ENCODE measurements at places on chromosomes 4 and X.

DNA sequence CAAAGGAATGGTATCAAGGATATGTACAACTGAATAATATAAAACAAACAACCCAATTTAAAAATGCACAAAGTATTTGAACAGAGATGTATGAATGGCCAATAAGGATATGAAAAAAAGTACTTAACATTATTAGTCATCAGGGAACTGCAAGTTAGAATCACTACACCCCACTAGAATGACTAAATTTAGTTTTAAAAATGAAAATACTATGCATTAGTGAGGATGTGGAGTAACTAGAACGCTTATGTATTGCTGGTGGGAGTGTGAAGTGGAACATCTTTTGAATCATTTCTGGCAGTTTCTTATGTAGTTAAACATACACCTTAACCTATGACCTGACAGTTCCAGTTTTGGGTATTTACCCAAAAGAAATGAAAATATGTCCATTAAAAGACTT lies 13.0 kb upstream of the SLC16A2 start:
- DNase-seq = no peak

DNA sequence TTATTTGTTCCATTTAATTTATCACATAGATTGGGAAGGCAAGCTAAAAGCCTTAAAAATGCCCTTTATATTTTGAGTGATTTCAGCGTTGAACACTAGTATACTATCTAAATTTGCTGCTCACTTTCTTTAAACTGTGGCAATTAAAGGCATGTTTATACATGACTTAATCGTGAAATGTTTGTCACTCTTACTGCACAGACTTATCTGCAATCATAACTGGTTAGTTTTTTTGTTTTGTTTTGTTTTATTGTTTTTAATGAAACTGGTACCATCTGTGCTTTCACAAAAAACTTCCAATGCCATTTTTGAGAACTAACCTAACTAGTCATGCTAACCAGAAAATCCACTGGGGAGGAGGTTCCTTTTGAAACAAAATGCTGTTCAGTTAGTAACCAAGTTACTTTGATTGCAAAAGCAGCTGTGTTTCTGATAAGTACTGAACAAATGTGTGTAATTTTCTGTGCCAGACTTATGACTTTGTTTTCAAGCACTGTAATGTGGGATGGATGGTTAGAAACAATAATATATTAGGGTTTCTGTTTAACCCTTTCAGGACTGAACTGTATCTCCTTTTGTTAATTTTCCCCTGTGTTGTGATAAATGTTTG lies 56.1 kb downstream of the CCKAR start:
- no peak for DNase-seq

DNA sequence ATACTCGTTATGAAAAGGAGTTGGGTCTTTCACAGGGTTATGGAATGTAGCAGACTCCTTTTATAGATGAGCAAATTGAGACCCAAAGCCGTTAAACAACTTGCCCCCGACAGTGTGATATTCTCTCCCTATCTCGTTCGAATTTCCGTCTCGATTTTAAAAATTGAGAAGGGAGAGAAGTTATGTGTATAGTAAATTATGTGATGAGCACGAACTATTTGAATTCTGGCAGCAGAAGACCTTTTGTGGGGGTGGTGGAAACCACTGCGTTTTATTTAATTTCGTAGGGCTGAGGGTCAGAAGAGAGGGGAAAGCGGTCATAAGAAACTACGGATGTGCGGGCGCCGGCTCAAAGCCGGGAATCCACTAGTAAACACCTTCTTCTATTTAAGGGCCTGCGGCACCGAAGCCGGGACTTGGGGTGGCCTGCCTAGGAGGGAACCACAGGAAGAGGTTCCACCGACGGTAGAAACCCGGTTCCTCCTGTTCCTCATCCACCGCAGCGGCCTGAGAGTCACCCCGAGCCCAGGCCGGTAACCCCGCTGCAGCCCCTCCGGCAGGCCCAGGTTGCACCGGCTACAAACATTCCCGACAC lies 1.5 kb upstream of the DDX3X start:
- no peak for DNase-seq

- DNase-seq = no peak
Measured at GRCh38 chrX:23765868-23766267, 17.1 kb upstream of the SAT1 start.

- DNase-seq = no peak
Measured at GRCh38 chr4:114866901-114867670, 246.3 kb downstream of the NDST4 start.

DNA sequence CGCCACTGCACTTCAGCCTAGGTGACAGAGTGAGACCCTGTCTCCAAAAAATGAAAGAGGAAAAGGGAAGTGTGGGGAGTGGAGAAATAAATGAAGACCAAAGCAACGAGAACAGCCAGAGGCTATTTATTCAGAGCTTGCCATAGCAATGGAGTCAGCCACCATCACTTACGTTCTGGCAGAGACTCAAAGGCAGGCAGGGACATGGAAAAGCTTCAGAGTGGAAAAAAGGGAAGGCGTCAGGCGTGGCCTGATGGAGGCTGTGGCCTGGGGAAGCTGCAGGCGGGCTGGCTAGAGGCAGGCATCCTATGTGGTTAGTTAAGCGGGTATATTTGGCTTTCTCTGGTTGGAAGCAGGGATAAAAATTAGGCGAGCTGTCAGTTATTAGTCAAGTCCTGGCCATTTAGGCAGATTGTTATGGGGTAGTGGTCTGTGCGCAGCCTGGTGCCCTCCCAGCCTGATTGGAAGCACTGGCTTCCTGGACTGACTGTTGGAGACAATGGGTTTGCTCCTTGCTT lies 73.3 kb downstream of the DCTD start:
- peak; percentile 51 for DNase-seq

GRCh38 chr4:71113294-71113693 lies 119.8 kb downstream of the DCK start:
- no peak for DNase-seq

DNA sequence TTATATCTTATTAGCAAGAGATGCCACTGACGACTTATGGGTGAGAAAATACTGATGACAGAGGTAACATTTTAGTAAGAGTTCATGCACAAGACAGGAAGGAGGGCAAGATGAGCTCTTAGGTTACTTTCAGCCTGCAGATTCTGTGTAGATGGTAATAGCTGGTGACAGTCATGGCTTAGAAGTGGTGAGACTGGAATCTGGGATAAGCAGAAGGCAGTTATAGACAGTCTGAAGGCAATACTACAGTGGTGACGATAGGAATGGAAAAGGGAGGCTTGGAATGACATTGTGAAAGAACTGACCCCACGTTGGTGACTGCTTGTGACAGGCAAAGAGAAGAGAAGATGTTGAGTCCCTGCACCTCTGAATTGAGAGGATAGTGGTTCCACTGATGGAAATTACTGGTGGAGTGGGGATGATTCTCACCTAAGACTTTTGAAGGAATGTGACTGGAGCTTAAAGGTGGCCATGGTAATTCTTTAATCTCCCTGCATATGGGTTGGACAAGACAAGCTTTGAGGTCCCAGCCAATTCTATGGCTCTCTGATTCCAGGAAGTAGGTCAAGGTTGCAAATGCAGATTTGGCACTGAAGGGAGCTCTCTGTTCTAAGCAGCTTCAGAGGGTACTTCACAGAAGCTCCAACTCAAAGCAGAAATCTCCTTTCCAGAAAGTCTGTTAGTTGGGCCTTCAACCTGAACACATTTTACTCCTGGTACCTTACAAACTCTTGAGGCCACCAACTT lies 99.7 kb downstream of the RASL11B start:
- DNase-seq = no peak

- DNase-seq = no peak
Measured at GRCh38 chr4:10118048-10119004, 1.7 kb upstream of the WDR1 start.

DNA sequence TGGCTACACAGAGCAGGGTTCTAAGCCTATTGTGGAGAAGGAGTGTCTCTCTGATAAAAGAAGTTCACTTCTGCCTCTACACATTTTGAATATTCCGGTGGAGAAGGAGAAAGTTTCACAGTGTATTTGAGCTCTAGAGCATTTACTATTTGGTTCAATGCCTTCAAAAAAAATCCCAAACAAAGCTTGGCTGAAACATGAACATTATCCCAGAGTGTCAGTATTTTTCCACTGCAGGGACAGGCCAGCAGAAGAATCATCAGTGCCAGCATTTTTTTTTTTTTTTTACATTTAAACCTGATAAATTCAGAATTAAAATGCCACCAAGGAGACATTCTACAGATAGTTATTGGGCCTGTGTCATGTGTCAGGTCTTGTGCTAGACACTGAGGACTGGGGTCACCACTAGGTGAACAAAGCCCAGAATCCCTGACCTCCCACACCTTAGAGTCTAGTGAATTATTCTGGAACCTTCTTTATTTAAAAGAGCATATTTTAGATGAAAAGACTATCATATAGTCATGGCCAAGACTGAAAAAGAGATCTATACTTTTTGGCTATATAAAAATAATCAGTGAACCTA lies 48.0 kb upstream of the NAP1L5 start:
- DNase-seq = no peak

DNA sequence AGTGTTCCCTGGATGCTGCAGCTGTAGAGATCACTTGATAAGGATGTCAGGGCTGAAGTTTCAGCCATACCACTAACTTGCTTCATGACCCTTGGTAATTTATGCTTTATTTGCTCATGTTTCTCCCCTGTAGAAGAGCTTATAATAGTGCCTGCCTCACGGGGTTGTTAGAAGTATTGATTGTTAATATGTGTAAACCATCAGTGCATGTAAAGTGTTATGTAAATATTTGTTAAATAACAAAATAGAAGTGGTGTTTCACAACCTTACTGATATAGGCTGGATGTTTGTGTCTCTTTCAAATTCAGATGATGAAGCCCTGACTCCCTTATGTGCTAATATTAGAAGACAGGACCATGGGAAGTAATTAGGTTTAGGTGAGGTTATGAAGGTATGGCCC lies 1.5 kb upstream of the CXCL2 start:
- DNase-seq = no peak
